NCI-H1105 (cell line): ENCODE measurements at places on chromosomes 1 and 21.

DNA sequence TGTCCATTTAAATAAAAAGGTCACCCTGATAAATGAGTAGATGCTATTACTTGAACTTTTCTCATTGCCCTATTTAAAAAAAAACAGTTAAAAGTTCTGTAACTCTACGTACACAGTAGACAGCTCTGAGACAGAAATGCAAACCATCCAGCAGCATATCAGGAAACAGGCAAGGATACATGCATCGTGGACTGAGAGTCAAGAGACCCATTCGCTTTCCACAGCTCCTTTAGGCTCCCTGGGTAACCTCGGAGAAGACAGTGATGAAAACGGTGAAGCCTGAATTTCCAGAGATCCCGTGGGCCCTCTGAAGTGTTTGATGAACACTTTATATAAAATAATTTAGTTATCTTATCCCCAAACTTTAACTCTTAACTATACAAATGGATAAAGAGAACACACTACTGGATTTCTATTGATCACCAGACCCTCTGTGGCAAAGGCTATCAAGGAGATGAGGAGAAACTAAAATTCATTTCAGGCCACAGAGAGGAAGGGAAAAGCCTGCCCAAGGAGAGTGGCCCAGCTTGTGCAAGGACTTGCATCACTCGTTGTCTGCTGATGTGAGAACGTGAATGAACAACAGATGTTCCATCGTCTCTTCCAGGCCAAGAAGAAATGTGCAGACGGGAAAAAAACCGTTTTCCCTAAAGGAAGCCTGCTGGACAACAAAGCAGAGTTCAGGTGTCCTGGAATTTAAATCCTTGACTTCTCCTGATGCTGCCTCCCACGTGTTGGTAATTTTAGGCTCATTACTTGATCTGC is 131.0 kb downstream of the TGFBR3 start:
- DNase-seq = no peak

- DNase-seq = no peak
Observed at GRCh38 chr1:222734740-222735139, 2.3 kb upstream of the FAM177B start.

GRCh38 chr1:231354330-231355020 is 16.4 kb downstream of the SPRTN start:
- DNase-seq = no peak

DNA sequence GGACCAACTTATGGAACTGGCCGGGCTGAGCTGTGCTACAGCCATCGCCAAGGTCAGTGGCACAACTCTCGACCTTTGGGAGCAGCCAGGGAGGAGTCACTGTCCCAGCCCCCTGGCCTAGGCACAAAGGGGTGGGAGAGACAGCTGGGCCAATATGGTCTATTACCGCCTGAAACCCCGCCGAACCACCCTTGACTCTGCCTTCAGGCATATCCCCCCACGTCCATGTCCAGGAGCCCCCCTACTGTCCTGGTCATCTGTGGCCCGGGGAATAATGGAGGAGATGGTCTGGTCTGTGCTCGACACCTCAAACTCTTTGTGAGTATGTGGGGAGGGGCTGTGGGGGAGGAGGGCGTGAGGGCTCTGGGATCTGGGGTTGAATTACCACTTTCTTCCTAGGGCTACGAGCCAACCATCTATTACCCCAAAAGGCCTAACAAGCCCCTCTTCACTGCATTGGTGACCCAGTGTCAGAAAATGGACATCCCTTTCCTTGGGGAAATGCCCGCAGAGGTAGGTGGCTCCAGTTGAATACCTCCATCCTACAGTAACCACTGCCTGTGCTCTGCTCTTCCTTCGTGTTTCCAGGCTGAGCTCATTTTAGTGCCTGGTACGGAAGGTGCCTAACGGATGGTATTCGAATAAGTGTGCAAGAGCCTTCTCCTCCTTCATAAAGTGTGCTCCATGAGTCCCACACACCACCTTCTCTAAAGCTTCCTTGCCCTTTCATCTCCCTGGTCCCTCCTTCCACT is 758 bp downstream of the NAXE start:
- no peak for DNase-seq

- no peak for DNase-seq
Observed at GRCh38 chr1:37741130-37741529, 23.8 kb downstream of the EPHA10 start.

- no peak for DNase-seq
Observed at GRCh38 chr1:110235834-110236682, 25.9 kb downstream of the KCNC4 start.

DNA sequence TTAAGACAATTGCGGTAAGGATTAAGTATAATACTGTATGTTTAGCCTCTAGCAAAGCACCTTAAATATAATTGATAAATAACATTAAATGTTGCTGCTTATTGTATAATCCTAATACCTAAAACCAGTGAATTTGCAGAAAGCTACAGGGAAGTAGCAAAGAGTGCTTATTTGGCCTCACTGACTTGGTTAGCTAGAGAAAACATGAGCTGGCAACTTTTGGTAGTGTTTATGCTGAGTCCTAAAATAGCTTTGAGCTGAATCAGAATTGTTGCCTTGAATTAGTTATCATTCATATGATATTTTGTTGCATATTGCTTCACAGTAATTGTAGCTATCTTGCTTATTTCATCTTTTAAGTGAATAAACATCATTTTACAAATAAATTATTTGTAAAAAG is 3.5 kb downstream of the TRIM67 start:
- no peak for DNase-seq

DNA sequence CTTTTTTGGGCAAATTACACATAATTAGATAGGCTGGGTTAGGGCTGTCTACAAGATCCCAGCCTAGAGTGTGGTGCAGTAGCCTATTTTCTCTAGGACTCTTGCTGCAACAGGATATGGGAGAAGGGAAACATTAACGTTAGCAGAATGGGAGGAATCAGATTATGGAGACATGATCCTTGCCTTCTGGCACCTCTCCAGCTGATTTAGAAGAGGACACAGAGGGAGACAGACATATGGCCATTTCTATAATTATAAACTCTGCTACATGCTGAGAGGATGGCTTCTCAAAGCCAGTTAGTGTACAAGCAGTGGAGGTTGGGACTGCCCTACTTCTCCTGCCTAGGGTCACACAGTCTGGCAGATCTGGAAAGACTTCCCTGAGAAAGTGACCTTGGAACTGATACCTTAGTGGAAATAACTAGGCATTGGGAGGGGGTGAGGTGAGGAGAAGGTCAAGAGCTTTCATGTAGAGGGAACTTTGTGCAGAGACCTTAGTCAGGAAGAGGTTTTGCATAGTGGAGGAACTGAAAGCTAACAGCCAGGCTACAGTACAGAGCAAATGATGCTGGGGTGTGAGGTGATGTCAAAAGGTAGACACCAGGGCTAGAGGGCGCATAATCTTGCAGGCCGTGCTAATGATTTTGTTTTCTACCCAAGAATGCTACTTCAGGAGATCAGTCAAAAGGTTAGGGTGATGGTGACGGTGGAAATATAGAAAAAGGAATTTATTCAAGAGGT is 1.2 kb upstream of the CD1D start:
- DNase-seq = no peak

DNA sequence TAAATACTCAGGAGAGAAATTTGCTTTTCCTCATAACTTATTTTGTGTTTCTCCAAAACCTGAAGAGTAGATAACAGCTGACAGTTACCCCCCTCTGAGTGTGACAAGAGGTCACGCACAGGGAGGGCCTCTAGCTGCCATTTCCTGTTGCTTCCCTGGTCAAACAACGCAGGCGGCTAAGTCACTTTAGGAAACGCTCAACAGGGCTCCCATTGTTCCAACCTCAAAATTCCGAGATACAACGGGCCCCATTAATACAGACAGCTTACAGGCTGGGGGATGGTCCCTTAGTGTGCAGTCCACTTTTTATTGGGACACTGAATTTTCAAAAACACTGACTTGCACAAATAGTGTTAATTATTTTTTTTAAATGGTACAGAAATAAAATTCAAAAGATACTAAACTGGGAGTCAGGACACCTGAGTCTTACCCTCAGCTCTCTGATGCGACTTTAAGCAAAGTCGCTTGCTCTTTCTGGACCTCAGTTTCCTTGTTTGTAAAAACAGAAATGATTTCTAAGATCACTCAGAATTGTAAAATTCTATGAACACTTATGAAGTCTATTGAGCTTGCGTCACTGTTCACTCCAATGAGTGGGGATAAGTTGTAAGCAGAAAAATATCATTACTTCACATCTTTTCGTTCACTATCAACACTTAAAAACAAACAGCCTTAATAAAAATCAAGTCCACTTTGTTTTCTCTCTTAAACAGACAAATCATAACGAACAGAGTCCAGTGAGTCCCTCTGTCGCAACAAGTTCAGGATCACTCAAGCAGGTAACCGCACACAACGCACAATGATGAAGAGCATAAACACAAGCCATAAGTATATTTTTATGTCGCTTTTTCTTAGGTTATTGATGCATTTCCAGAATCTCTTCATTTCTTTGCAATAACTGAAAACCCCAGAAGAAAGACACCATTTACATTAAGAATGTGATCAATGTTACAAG is 13.5 kb downstream of the LZIC start:
- no peak for DNase-seq

DNA sequence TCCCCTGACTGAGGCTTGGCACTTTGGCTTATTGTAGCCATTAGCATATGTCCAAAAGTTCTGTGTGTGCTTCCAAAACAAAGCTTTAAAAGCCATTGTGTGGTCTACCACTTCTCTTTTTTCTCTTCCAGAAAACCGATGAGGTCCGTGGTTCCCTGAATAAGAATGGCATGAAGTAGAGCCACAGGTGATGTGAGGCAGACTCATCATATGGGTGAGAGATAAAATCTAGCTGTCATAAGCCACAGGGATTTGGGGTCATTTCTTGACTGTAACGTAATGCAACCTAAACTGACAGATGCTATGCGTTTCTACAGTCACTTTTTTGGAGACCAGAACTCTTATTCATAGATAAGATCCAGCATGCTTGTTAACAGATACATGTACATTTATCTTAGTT is 7.0 kb upstream of the GREM2 start:
- DNase-seq = no peak

DNA sequence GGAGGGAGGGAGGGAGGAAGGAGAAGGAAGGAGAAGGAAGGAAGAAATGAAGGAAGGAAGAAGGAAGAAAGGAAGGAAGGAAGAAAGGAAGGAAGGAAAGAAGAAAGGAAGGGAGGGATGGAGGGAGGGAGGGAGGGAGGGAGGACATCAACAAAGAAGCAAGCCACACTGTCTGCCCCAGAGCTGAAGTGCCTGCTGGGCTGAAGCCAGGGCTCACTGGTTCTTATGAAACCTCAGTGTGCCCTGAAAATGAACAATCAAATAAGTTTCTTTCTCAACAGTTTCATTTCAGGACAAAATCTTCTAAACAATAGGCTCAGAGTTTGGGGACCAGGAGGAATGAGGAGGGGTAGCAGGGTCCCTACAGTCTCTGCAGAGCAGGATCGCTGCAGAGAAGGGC is 21.1 kb downstream of the ARHGEF19 start:
- DNase-seq = no peak

GRCh38 chr1:228828151-228828550 is 92.9 kb downstream of the RHOU start:
- DNase-seq = no peak

GRCh38 chr1:234731569-234732085 is 121.6 kb upstream of the IRF2BP2 start:
- DNase-seq = no peak

DNA sequence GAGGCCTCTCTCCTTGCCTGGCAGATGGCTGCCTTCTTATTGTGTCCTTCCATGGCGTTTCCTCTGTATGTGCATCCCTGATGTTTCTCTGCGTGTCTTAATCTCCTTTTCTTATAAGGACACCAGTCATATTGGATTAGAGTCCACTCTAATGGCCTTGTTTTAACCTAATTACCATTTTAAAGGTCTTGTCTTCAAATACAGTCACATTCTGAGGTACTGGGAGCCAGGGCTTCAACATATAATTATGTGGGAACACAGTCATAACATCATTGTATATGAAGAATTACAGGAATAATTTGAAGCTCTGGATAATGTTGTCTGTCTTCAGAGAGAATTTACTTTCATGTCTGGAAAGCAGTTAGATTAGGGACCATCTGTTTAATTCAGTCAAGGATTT is 56.4 kb upstream of the PTGFR start:
- no peak for DNase-seq

DNA sequence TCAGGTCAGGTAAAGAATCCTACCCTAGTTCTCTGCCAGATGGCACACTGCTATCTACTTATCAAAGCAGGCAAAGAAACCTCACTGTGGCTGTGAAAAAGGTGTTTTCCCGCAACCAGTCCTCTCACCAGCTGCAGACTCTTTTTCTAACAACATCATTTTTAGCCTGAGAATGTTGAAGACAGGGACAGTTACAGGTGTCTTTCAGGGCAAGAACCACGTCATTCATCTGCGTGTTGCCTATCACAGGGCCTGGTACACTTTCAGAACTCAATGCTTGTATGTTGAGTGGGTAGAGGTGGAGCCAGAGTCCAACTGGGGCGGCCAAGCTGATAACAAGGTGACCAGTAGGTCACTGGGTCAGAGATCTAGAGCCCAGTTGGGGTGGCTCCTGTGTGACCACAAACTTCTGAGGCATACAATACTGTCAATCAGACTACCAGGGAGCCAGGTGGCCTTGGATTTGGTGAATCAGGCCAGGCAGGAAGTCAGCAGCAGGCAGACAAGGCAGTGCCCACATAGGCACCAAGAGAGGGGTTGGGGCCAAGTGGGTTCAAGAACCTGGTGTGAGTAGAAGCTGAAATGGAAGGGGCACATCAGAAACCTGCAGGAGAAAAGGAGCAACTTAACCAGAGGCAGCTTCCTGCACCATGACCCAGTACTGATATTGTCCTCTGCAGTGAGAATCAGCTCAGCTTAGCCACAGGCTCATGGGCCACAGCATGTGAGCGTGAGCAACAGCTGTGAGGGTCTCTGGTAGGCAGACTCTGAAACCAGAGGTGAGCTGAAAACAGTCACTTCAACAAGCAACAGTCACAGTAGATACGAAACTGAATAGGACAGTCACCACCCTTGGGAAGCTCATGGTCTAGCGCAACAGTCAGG is 123.6 kb downstream of the DTL start:
- no peak for DNase-seq

GRCh38 chr1:24709791-24710441 is 35.3 kb upstream of the CLIC4 start:
- no peak for DNase-seq

DNA sequence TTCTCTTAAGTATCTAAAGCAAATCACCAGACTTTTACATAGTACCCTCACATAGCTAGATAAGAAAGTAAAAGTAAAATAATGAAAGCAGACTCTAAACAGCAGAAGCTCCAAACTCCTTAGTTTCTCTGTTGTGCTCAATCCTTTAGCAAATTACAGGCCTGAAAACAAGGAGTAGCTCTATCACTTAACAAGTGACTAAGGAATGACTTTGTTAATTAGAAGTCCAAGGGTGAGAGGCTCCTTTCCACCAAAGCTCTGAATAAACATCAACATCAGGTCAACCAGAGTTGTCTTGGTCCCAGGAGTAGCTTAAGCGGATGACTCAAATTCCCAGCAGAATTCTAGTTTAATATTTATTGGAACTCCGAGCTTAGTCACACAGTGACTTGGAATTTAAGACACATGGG is 5.9 kb downstream of the NRIP1 start:
- no peak for DNase-seq

GRCh38 chr1:3019516-3020051 is 1.7 kb upstream of the ACTRT2 start:
- DNase-seq = no peak

GRCh38 chr21:28480470-28480869 is 512.2 kb downstream of the LTN1 start:
- DNase-seq = no peak
